ENCODE measurements at places on chromosomes 2 and 18.

DNA sequence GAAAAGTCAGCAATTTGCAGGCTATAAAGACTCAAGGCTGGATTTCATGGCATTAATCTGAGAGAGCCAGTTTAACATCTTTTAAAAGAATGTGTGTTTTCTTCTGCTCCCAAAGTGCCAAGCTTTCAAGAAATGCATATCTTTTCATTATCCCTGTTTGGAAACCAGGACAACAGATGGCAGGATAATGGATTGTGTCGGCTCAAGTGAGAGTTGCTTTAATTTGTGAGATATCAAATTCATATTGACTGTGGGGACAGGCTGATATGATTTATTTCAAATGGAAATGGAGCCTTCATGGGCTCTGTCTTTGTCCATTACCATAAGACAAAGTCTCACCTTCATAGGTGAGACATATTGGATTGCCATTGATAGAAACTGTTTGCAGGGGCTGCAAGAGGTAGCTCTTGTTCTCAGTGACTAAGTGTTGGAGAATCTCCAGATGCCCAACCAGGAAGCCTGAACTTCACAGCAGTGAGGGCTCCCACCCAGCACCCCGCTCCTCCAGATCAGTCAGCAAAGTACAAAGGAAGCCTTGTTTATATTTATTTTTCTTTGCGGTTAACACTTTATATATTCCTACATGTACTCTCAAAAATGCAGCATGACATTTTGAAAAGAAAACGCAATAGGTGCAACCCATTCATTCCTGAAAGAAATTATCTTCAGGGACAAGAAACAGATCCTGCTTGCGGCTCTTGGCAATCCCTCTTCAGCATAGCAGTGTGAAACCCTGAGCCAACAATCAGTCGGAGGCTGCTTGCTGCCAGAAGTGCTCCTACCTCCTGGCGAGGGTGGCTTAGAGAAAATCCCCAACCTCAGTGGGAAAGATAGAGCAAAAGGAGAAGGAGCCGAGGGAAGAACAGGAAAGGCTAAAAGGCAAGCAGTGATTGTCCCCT, 65.8 kb upstream of the ATL2 start:
- no peak for DNase-seq

- DNase-seq: no peak
Measured at GRCh38 chr2:145416640-145417039, 896.7 kb upstream of the ZEB2 start.

DNA sequence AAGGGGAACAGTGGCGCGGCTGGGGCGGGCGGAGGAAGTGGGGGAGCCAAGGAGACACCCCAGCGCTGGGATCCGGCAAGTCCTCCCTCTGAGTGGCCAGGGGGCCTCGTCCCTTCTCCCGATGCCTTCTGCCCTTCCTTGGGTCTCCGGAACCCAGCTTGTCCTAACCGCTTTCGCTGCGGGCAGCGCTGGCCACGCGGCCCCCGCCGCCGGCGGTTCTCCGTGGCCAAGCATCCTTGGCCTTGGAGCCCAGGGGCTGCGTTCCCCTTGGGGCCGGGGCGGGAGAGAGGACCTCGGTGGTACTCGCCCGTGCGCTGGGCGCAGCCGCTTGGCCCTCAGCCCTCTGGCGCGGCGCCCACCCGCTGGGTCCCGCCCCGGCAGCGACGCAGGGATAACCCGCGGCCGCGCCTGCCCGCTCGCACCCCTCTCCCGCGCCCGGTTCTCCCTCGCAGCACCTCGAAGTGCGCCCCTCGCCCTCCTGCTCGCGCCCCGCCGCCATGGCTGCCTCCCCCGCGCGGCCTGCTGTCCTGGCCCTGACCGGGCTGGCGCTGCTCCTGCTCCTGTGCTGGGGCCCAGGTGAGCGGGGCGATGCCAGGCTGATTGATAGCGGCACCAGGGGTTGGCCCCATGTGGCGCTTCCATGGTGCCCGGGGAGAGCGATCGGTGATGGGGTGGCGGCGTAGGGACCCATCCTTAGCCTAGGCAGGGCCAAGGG, 128.7 kb downstream of the UXS1 start:
- peak; percentile 15 for DNase-seq

DNA sequence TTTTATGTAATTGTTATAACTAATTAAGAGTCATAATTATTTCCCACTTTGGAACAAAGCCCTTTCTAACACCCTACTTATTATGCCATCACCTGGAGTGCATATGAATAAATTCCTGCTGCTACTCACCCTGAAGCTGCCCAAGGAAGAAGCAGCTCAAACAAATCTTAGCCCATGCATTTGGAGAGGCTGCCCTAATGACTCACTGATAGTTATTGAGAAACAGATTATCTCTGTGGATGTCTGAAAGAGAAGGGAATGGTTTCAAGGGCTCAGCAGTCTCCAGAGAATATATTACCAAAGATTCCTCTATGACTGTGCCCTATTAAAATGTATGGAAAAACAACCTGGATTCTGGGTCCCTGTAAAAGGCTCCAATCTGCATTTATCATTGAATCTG, 81.0 kb downstream of the GPR39 start:
- DNase-seq: no peak

GRCh38 chr2:126970583-126970982, 71.9 kb downstream of the TEX51 start:
- DNase-seq: no peak

DNA sequence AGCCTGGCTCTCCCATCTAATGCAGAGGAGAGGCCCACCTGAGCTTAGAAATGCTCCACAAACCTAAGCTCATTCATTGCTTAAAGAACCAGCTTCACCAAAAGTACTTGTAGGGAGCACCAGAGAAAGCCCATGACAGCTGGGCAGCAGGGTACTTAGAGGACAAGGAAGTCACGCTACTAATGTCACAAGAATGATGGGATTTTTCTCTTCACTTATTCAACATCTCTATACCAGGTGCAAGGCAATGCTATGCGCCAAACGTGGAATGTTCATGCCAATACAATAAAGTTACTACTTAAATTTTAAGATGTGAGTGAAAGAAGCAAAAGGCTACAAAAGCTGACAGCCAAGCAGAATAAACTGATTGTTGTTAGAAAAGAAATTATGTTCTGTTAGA, 36.0 kb downstream of the LONRF2 start:
- DNase-seq: no peak

DNA sequence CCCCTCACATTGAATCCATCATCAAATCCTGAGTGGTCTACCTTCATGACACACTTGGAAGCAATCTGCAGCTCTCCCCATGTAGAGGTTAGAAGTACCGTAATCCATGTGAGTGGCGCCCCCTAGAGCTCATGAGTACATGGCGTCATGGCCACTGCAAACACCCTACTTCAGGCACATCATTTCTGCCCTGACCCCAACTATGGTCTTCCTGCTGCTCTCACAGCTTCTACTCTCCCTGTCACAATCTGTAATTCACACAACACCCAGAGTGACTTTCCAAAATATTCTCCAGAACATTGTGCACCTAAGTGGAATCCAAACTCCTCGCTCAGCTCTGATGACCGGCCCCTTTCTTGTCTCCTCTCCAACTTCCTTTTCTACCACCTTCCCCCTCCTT, 141.9 kb downstream of the ANKRD44 start:
- DNase-seq: no peak

DNA sequence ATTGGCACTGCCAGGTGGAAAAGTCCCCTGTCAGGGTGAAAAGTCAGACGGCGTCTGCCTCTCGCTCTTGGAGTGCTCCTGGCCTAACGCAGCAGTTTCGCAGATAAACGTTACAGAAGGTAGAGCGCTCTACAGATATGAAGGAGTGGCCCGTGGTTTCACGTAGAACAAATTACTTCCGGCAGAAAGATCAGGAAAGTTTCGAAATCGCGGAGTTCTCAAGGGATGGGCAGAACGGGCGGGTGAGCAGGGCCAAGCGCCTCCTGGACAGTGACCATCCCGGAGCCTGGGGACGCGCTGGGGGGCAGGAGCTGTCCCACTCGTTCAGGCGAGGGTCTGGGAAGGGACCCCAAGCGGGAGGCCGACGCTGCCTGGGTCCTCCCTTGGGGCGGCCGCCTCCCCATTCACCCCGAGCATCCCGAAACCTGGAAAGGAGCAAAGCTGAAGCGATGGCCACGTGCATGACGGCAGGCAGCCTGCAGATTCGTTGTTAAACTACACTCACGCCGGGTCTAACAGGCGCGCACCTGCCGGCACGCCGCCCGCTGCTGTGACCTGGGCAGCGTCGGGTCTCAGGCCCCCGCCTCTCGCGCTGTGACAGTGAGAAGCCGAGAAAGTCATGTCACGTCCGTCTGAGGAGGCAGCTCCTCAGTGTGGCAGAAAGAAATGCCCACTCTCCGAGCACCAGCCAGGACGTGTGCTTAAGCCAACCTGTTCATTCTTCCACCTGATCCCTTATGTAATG, 122.9 kb upstream of the SALL3 start:
- DNase-seq: no peak

GRCh38 chr2:86011449-86011941, 94.2 kb downstream of the POLR1A start:
- DNase-seq: no peak

DNA sequence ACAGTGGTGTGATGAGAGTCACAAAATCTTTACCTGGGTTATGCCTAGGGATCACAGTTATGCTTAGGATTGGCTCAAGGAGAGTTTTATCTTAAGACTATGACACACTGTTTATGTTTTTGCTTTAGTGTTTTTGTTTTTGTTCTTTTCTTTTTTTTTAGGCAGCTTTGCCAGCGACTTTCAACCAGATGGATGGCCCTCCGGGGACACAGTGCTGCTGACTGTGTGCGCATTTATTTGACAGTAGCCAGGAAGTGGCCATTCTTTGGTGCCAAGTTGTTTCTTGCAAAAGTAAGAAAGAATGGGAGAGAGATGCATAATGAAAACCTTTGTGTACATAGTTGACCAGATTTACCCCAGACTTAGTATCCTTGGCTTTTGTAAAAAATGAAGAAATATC, 15.1 kb upstream of the DYNC2LI1 start:
- DNase-seq: no peak

- no peak for DNase-seq
Measured at GRCh38 chr18:76459687-76460350, 35.2 kb downstream of the ZNF516 start.

GRCh38 chr2:111168528-111169239, 48.0 kb downstream of the BCL2L11 start:
- no peak for DNase-seq

- DNase-seq: no peak
Measured at GRCh38 chr2:46264447-46264846, 32.8 kb upstream of the EPAS1 start.

GRCh38 chr2:217802876-217803652, 199.7 kb downstream of the TNS1 start:
- no peak for DNase-seq

- peak; percentile 7 for DNase-seq
Measured at GRCh38 chr2:57549642-57550102, 496.9 kb upstream of the VRK2 start.

DNA sequence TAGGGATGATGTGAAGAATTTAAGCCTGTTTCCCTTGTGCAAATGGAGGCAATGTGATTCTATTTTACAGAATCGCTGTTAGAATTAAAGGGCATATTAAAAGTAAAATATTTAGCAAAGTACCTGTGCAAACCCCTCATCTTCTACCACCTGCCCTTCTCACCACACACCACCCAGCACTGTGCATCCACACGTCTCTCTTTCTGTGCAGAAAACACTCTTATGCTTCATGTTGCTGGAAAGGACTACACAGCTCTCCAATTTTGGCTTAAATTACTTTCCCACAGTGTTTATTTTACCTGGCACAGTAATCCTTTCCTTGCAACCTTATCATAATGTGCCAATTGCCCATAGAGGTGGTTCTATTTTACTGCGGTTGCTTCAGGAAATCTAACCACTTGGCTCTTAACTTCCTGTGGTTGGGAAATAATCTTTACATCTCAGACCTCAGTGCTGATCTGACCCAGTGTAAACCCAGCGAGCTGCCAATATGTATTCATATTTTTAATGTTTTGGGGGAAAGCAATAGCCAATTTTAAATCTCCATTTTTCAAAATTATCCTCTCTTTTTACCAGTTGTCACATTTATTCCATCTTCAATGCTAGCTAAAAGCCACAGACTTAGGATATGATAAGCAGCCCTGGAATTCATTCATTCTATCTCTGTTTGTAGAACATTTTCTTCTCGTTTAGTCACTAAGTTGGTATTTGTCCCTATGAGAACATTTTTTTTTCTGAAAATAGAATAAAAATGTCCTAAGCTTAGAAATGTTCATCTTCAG, 250.9 kb downstream of the DSEL start:
- no peak for DNase-seq

- DNase-seq: no peak
Measured at GRCh38 chr2:88253375-88253774, 83.2 kb downstream of the THNSL2 start.

DNA sequence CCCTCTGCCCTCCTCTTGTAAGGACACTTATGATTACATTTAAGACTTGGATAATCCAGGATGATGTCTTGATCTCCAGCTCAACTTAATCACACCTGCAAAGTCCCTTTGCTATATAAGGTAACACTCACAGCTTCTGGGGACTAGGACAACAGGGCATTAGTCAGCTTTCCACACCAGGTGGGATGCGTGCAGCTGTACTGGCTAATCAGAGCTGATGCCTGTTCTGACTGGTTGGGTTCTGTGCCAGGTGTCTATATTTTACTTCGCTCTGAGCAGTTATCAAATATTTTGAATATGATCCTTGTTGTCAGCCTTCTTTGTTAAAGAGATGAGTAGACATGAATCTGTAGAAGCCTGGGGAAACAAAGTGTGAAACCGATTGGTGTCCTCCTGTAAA, 115.5 kb upstream of the ATP8B1 start:
- DNase-seq: no peak

DNA sequence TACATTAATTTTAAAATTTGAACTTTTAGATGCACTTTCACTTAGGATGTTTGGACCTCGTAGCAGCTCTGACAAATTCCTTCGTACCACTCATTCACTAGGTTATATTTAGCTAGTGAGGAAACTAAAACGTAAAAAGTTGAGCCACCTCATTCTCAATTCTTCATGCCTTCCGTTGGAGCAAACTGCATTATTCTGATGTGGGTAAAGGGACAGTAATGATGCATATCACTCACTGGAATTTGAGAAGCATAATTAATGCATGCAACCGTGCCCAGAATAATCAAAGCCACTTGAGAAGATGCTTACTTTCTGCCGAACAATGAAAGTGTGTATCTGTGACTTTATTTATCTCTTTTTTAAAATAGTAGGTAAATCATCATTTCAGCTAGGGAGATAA, 2.2 kb downstream of the CNOT9 start:
- DNase-seq: no peak

DNA sequence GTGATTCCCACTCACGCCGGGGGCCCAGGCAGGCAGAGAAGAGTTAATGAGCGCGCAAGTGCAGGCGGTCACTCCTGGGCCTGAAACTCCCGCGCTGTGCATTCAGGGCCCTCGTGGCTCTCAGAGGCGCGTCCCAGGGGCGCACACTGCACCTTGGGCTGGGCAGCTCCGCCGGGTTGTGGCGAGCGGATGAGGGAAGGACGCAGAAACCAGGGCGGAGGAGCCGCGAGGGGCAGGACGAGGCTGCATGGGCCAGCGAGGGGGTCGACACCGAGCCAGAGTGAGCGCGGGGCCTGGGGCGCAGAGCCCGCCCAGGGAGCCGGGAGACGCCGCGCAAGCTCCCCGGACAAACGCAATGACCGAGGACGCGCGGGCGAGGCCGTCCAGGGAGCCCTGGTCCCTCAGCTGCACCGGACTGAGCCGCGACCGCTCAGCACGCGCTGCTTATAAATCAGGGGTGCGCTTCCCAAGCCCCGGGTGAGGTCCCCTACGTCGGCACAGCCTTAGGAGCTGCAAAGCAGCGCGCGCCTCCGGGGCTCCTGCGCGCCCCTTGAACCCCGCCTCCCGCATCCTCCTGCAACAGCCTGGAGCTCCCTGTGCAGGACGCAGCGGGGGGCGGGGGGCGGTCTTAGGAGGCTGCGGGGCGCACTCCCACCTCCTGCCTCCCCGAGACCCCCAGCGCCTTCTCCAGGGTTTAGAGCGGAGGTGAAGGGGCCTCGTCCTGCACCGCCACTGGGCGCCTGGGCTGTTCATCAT, 180.2 kb upstream of the ALKAL2 start:
- no peak for DNase-seq

Measured in left kidney (tissue), 8 donors.